Epithelial cell of umbilical artery (primary cell): ENCODE measurements at places on chromosomes 5 and 9. TPM values are rescaled to one million over a fixed set of nuclear protein-coding genes. Genes with fewer than 3 reads are reported as not detected.

Gene ITGA1
- total RNA-seq = 4.4 and 11.4 TPM in 2 replicates

Gene LSM11
- total RNA-seq = 9.4 and 10.2 TPM in 2 replicates

Gene PRR16
- total RNA-seq = 0.32 and 1.2 TPM in 2 replicates

Gene SPINK13
- total RNA-seq = not detected in 2 replicates

Gene MBLAC2
- 5.5 and 5.9 TPM in 2 replicates for total RNA-seq

Gene IL7R
- total RNA-seq = 1.3 and 5.5 TPM in 2 replicates

Gene EQTN
- not detected in 2 replicates for total RNA-seq

Gene MYOZ3
- under 0.01 and 0.61 TPM in 2 replicates for total RNA-seq

Gene MARCHF3
- 37.4 and 54.2 TPM in 2 replicates for total RNA-seq

Gene SARDH
- total RNA-seq = 0.65 and 0.91 TPM in 2 replicates

Gene FGD3
- not detected in 2 replicates for total RNA-seq

Gene ZNF454
- 0.61 and 0.97 TPM in 2 replicates for total RNA-seq

Gene DMXL1
- total RNA-seq = 26.3 and 30.5 TPM in 2 replicates

Gene LECT2
- not detected in 2 replicates for total RNA-seq

Gene CCDC180
- total RNA-seq = 0.46 and 0.65 TPM in 2 replicates

Gene CBY3
- total RNA-seq = not detected in 2 replicates

Gene PDCD1LG2
- total RNA-seq = 12.0 and 20.8 TPM in 2 replicates

Gene C9orf50
- not detected in 2 replicates for total RNA-seq

Gene CTSL
- total RNA-seq = 105 and 186 TPM in 2 replicates

Gene CCIN
- total RNA-seq = 1.3 and 3.8 TPM in 2 replicates
